ENCODE measurements at places on chromosomes 16 and 17.

DNA sequence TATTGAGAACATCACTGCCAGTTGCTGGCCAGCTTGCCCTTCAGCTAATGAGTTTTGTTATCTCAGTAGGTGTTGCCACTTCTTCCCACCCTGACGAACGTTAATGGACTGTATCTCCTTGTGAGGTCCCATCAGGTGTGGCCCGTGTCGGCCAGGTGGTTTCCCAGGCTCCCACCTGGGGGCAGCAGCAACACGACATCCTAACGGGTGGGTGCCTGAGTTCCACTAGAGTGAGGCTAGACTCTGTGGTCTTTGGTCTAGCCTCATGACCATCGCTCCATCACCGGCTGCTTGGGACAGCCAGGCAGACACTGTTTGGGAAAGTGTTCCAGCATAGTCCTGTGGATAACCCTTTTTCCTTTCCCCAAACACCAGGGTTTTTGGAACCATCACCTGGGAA, 45.6 kb upstream of the LCMT1 start:
- no peak for DNase-seq

DNA sequence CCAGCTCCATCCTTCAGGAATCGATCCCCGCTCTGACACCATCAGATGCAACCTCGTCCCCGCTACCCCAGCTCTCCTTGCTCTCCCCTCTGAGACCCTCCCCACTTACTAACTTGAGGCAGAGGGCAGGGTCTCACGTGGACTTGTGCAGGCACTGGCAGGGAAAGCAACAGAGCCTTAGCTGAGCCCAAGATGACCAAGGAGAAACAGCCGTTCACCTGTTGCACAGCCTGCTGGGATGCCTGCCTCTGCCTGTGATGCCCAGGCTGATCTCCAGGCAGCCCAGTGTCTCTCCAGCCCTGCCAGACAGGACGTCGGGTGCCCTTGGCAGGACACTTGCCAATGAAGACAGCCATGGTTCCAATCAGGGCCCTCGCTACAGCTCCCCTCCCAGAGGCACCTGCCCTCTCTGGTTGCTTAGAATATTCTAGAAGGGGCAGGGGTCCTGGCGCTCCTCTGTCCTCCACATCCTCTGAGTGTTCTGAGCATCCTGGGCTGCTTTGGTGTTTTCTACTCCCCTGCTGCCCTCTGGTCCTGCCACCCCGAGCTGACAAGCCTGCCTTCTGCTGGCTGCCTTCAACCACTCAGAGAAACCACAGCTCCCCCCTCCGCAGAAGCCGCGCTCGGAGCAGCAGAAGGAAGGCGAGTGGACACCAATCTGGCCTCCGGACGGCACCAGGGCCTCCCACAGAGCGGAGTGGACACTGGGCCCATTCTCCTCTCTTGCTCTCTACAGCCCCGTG, 6.7 kb downstream of the CEP295NL start:
- no peak for DNase-seq

- DNase-seq, result peak; percentile 55
Measured at GRCh38 chr17:77372444-77373298, 231.9 kb downstream of the SEC14L1 start.

- no peak for DNase-seq
Measured at GRCh38 chr16:85891033-85891775, 7.8 kb upstream of the IRF8 start.

DNA sequence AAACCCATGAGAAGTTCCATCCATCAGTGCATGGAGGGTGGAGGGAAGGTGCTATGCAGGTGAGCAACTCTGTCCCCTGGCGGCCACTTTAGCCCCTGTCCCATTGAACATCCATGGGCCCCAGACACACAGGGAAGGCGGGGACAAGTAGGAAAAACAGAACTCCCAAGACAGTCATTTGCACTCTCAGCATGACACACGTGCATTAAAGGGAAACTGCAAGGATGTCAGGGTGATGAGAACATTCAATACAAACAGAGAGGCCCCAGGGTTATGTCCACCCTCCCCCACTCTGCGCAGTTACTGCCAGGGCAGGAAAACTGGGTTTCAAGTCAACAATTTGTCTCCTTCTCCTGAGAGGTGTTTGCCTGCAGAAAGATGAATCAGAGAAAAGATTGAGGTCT, 44.0 kb upstream of the AKTIP start:
- DNase-seq, result no peak

Measured in CD4-positive, alpha-beta T cell treated with Interleukin-15 for 4 hours (primary cell).